T-helper 2 cell treated with Interferon-gamma antibody and Interleukin-4, amounts not matched to agents 5 μg/mL and 100 μg/mL, for 36 hours (primary cell): ENCODE measurements at places on chromosomes 5 and 9.

DNA sequence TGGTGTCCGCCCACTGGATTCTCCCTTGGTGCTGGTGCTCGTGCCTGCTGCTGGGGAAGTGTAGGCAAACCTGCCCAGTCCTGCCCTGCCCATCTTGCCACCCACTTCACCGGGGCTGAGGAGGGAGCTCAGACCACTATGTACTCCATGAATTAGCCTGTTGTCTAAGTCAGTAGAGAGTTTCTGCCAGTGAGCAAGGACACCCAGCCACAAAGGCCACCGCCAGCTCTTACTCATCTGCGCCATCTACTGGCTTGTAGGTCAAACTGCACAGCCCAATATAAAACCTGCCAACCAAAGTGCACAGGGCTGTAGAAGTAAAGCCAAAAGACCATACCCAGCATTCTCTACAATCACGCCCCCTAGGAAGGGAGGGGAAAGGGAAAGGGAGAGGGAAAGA, 102.3 kb downstream of the GLIS3 start:
- DNase-seq, result no peak

- no peak for DNase-seq
These were observed 684 bp downstream of the TOR1B start for GRCh38 chr9:129803676-129804060.

DNA sequence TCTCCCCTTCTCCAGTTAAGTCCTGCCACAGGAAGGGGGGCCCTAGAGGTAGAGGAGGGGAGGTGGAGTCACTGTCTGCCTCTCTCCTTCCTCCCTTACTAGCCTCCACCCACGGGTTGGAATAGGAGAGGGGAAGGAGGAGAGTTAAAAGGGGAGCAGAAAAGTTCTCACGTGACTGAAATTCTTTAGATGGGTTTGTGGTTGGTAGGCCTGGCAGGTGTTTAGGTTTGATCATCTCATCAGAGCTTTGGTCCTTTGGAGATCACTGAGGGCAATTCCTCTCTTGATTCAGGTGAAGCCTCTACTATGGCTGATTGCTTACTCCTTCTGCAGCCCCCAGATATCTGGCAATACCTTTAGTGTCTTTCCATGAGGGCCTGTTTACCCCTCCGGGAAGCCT, 24.9 kb upstream of the C5orf63 start:
- DNase-seq, result no peak

DNA sequence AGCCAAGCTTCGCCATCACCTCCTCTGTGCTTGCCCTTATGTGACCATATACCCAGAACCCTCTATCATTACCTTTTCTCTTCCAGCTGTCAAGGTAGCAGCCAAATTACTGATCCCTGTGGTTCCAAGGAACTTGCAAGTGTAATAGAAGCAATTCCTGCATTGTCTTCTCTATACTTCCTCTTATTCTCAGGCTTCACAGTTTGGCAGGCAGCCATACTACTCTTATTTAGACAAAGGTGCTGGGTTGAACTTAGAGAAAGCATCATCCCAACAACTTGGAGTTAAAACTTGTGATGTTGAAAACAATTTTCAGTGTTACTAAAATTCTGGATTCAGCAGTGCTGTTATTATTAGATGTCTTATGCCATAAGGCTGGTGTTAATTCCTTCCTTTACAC, 93.2 kb downstream of the NLN start:
- DNase-seq, result no peak

- no peak for DNase-seq
These were observed 47.5 kb downstream of the SLC22A5 start for GRCh38 chr5:132417010-132417439.

DNA sequence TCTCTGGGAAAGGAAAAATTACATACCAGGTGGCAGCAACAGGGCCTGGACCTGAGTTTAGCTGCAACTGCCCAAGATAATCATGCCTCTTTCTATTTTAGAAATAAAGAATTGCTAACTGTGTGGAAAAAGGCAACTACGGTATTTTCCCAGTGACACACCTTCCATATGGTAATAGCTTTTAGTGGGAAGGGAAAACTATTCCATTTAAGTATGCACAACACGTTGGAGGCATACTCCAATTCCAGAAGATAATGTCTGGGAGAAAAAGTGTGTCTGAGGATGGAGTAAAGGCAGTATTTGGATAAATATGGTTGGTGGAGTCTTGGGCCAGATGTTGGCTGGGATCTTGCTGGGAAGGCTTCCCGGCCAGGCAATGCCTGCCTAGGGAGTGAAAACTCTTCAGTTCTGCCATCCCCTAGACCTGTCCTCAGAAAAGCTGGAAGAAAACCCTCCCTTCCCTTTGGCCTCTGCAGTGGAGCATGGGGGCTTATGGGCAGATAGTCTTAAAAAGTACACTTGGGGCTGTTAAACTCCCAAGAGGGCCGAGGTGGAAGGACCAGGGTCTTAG, 40.6 kb downstream of the SH3PXD2B start:
- no peak for DNase-seq

- no peak for DNase-seq
These were observed 107.4 kb downstream of the TMEM174 start for GRCh38 chr5:73280386-73280785.

DNA sequence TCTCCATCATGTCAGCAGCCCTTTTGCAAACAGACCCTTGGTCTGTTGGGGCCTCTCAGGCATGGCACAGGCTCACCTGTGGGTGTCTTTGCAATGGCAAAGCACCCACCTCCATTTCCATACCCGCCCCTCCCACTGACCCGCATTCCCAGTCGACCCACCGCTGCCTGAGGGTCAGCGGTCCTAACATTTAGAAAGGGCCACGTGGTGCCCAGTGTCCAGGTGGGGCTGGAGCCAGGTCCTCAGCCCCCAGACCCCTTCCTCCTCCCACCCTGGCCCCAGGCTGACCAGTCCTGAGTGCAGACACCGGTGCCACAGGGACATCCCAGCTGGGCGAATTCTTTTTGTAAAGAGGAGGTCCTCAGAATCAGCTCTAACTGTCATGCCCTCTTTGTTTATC, 43.3 kb upstream of the CEP72 start:
- DNase-seq, result no peak

- no peak for DNase-seq
These were observed 5.9 kb downstream of the DNM1 start for GRCh38 chr9:128208946-128209669.

GRCh38 chr5:122030251-122030650, 47.8 kb downstream of the LOX start:
- DNase-seq, result no peak

DNA sequence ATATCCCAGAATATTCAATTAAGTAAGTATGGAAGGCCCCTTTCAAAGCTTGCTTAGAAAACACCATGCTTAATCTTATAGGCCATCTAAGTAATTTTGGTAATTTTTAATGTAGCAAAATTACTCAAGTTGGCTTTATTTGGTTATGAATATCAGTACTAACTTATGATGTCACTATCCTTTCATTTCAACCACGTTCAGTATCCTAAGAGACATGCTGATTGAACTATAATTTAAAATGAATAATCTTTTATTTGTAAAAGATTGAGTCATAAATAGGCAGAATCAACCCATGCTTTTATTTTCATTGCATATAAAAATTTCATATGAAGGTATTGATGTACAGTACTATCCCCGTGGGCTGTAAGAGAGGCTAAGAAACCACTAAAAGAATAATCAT, 386.9 kb downstream of the RAB3C start:
- no peak for DNase-seq

DNA sequence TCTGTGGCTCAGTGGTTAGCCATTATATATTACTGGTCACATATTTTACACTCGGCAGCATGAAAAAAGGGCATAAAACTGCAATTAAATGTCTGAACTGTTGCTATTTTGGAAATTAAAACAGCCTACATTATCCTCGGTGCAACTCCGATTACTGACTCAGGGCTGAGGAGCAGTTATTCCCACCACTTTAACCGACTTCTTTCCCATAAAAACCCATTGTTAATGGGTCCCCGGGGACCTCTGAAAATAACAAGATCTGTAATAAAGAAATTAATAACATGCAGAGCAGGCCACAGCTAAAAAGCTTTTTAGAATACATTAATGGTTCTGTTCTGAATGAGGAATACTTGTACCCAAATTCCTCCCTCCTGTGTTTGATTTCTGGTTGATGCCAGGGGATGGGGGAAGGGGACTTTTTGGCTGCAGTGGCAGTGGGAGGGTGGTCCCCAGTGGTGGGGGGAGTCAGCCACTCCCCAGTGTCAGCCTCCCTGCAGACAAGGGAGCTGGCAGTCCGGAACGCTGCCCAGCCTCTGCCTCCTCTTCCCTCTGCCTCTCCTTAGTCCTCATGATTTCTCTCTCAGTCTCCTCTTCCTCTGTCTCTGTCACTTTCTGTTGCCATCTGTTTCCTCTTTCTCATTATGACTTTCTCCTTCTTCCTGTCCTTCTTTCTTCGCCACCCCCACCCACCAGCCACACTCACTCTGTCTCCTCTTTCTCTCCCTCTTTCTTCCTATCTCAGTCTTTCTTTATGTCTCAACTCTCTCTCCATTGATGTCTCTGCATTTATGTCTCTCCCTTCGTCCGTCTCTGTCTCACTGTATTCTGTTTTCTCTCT, 59.0 kb upstream of the ZBTB43 start:
- DNase-seq, result no peak

DNA sequence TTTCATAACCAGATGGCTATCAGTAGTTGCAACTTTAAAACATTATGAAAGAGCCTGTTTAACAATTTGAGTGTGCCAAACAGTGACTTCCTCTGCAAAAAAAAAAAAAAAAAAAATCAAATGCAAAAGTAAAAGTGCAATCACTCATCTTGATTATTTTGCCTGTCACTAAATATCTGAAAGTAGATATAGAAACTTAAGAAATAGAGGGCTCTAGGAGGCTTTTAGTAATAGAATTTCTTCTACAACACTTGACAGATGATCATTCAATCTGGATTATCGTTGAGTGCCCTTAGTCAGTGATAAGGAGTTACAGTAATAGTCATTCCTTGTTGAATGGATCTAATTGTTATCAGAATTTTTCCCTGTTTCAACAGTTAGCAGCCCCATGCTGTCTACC, 101.8 kb downstream of the CETN3 start:
- no peak for DNase-seq

GRCh38 chr9:116059466-116059865, 94.1 kb upstream of the PAPPA start:
- no peak for DNase-seq

GRCh38 chr5:115267617-115268016, 4.9 kb upstream of the PGGT1B start:
- DNase-seq, result no peak

- no peak for DNase-seq
These were observed 100.1 kb upstream of the MRPS30 start for GRCh38 chr5:44708602-44709001.

GRCh38 chr5:141489841-141490240, 960 bp downstream of the PCDHGC5 start:
- no peak for DNase-seq

- DNase-seq, result no peak
These were observed 46.5 kb downstream of the ACTL7B start for GRCh38 chr9:108809269-108809668.

DNA sequence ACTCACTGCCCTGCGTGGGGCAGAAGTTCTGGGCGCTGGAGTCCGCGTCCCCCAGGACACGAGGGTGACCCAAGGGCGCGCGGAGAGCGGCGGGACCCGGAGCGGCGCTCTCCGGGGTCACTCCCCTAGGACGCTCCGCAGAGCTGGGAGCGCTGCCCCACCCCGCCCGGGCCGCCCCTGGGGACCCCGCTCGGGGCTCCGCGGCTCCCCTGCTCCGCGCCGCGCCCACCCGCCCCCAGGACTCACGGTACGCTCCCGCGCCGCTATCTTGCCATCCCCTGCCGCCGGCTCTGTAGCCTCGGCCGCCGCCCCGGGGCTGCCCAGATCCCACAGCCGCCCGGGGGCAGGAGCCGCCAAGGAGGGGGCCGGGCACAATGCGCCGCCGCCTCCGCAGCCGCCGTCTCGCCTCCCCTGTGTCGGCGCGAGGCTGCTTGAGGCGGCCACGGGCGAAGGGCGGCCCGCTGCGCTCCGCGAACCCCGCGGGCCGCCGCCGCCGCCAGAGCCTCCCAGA, 303 bp downstream of the LIFR start:
- DNase-seq, result no peak

DNA sequence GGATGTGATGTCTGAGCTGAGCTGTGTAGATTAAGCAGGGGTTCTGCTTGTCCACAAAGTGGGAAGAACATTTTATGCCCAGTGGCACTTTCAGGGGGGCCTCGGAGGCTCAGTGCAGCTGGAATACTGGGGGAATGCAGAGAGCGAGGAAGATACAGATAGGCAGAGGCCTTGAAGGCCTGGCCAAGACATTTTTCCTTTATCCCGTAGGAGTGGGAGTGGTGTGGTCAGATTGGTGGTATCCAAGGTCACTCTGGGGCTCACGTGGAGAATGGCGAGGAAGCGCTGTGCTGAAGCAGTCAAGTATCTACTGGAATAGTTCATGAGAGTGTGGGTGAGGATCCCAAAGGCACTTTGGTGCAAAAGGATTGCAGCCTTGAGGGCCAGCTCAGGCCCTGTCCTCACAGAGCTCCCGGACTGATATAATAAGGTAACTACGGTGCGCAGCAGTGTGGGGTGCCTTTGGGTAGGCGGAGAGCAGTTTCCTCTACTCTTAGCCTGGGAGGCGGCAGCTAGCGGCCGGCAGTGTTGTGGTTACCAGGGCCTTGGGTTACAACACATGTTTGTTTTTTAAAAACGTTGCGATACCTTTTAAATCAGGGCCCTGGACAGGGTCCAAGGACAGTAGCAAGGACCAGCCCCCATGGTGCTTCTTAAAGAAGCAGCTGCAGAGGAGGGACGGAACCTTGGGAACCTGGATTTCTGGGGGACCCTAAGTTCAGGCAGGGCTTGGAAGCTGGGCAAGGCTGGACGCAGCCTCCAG, 10.8 kb upstream of the CCDC69 start:
- no peak for DNase-seq

DNA sequence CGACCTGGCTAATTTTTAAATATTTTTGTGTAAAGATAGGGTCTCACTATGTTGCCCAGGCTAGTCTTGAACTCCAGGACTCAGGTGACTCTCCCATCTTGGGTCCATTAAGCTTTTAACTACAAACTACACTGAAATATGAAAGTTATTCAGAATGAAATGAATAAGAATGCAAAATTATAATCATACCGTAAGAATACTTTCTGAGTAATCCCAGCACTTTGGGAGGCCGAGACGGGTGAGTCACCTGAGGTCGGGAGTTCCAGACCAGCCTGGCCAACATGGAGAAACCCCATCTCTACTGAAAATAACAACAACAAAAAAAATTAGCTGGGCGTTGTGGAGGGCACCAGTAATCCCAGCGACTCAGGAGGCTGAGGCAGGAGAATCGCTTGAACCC, 1.1 kb upstream of the ORM1 start:
- DNase-seq, result peak; percentile 30

- DNase-seq, result no peak
These were observed 11.8 kb upstream of the EXOC3 start for GRCh38 chr5:431001-431710.

GRCh38 chr9:134807716-134808446, 72.7 kb upstream of the FCN2 start:
- no peak for DNase-seq

- DNase-seq, result no peak
These were observed 1.5 kb downstream of the ASS1 start for GRCh38 chr9:130446101-130446861.

DNA sequence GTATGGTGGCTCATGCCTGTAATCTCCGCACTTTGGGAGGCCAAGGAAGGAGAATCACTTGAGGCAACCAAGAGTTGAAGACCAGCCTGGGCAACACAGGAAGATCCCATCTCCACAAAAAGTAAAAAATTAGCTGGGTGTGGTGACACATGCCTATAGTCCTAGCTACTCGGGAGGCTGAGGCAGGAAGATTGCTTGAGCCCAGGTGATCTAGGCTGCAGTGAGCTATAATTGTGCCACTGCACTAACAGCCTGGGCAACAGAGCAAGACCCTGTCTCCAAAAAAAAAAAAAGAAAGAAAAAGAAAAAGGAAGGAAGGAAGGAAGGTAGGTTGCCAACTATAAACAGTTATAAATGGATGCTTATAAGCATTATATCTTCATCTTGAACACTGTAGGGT, 51.0 kb downstream of the RFX3 start:
- DNase-seq, result no peak
